ENCODE measurements at places on chromosomes 3 and 15.

DNA sequence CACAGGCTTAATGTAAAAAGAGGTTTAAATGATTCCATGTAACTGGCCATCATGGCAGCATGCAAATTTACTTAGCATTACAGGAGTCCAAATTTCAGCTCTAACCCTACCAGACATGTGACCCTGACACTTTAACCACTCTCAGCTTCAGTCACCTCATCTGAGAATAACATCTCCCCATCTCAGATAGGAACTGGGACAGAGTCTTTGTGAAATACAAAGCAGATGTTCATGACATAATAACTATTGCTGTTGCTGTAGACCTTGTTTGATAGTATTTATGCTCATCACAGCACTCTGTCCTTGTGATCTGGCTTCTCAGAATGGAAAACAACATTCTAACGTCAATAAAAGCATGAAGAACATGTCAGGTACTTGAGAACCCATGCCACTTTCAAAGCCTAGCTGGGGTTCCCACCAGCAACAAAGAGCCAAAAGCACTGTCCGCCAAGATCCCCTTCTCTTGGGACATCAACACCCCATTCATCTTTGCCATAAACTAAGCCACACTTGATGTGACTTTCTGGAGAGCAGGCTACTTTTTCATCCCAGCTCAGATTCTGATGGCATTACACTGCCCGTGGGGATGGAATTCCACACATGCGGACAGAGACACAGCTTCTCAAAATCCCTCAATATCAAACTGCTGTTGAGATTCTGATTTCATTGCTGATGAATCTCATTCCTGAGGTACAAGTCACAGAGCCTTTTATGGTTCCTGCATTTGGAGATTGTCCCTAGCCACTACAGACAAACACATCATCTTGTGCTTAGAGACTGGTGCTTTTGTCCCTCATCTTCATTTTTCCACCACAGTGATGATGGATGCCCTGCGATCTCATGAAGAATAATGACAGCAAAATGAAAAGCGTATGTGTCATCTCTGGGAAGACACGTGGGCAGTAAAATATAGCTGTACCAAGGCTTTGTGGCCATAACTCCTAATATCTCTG is 202.7 kb downstream of the TNIK start:
- no peak for DNase-seq

DNA sequence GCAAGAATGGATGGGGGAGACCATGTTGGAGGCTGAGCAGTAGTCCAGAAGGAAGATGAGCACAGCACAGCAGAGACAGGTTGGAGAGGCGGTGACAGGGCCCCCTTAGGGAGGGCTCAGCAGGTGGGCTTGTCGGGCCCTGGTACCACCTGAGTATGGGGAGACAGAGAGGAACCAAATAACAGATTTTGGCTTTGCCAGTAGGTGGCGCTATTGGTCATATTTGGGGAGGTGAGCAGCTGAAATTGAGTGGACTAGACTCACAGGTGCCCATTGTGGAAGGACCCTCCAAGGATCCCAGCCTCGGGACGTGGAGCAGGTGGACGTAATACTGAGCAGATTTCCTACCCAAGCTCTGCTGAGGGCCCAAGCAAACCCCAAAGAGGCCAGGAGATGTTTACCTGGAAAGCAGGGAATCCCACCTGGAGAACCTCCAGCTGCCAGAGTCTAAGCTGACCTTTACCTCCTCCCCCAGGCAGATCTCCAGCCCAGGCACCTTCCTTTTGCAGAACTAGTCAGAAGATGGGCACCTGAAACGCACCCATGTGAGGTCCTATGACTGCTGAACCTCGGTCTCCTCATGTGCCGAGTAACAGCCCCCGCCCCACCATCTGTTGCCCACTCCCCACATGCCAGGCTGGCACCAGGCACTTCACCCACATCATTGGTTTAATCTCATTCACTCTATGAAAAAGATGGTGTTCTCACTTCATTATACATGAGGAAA is 24.6 kb upstream of the CORO2B start:
- DNase-seq: peak; percentile 69

DNA sequence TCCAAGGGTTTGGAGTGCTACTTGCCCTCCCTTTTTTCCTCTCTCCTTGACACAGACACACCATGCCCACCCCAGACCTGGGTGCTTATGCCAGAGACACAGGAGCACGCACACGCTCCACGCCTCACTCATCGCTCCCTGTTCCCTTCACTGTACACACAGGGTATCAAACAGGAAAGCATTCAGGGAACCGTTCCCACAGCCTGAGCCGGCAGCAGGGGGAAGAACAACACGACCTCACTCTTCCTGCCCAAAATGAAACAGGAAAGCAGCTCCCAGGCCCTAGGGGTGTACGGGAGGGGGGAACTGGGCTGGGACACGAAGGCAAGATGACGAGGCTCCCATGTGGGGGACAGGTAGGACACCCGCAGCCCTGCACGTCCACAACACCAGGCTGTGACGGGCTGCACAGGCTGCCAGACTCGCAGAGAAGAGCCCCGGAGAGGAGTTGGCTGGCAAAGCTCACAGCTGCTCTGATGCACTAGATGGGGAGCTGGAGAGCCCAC is 11.2 kb downstream of the DLL4 start:
- no peak for DNase-seq

DNA sequence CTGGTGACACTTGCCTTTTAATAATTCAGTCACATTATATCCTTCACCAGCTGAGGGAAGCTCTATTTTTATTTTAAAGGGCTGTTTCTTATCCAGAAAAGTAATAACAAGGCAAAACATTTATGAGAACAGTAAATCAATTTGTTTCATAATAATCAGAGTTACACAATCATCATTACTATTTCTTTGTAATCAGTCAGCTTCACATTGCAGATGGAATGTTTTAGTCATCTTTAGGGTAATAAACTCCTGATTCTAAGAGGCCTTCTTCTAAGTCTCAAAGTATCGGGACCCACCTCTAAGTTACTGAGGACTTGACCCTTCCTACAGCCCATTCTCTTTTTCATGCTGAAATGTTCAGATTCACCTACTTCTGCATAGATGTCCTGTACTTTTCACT is 298.3 kb upstream of the TGFBR2 start:
- DNase-seq: no peak

DNA sequence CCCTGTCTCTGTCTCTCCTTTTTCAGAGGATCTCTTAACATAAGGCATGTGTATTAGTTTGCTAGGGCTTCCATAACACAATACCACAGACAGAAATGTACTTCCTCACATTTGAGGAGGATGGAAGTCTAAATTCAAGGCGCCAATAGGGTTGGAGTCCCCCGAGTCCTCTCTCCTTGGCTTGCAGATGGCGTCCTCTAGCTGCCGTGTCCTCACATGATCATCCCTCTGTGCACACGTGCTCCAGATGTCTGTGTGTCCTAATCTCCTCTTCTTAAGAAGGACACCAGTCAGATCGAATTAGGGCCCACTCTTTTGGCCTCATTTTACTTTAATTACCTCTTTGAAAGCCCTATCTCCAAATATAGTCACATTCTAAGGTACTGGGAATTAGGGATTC is 23.0 kb upstream of the BFSP2 start:
- no peak for DNase-seq

GRCh38 chr3:89449086-89449485 is 341.7 kb downstream of the EPHA3 start:
- DNase-seq: no peak

GRCh38 chr15:42549032-42549491 is 424 bp downstream of the HAUS2 start:
- DNase-seq: no peak

GRCh38 chr3:146590521-146590920 is 14.6 kb downstream of the PLSCR5 start:
- DNase-seq: no peak

DNA sequence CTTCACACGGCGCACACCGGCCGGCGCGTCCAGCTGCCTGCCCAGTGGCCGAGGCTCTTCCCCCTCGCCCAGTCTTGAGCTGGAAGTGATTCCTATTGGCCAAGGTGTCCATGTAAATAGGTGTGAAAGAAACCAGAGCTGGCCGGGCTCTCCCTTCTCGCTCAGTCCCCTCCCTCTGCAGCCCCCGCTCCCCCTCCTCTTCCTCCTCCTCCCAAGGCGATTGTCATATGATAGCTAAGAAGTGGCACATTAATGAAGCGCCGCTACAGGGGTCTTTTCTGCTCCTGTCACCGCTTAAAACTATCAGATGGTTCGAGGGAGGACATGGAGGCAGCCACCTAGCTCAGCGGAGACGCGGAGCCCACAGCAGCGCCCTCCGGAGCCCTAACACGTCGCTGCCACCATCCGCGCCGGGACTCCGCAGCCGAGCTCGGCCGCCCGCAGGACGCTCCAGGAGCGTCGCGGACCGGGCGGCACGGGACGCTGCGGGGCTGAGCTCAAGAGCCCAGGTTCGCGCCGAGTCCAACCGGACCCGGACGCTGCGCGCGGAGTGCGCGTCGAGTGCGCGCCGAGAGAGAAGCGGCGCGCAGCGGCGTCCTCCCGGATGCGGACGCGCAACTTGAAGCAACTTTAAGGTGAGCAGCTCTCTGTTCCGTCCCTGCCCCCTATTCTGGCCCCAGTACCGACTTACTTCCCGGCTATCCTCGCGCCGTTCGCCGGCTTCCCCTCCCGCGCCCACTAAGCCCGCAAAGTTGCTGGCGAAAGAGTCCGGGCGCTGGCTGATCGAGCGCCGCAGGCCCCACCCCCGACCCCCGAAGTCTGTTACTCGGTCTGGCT is at the start of gene FOXB1:
Gene FOXB1 (plus strand): TSS at position 303 of the 837 bp plus-strand sequence. CDS start 653 bp downstream, outside the sequence.
- no peak for DNase-seq

DNA sequence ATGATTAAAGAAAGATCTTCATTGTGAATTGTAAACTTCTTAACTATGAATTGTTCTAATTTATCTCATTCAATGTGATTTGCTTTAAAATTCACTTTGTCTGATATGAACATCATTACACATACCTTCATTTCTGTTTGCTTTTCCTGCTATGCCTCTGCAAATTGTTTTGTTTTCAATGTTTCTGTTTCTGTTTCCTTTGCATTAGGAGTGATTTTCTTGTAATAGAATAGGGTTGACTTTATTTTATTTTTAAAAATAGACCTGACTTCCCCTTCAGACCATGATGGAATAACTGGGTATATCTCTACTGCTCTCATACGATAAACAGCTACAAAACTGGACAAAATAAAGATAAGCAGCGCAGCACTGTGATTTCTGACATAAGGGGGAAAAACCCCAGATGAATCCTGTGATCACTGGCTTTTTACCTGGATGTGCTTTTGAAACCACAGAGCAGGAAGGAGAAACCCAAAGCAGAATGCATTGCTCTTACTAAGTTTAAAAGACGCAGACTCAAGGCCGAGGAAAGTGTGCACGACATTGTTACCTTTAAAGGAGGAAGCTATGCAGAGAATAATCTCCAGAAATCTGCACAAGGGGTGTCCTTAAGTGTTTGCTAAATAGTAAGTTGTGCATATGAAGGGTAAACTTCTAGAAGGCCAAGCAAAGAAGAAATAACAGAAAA is 420.2 kb downstream of the TBC1D5 start:
- DNase-seq: no peak

- no peak for DNase-seq
Measured at GRCh38 chr3:36762918-36763849, 1.2 kb downstream of the DCLK3 start.

- no peak for DNase-seq
Measured at GRCh38 chr15:61974759-61975158, 85.5 kb downstream of the VPS13C start.

DNA sequence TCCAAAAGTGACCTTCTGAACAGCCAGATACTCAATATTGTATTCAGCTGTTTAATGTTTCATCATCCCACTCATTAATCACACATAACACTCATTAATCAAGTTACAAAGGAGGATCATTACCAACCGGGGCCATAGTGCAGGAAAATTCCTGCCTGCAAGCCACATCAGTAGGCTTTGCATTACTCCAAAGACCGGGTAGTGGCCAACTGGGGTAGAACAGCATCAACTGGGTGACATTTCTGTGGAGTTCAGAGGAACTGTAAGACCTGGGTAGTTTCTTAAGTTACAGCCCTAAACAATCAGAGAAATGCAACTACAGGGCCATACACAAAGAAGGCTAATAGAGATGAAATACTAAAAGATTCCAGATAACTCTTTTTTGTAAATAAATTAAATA is 253.1 kb downstream of the WDR72 start:
- DNase-seq: no peak

GRCh38 chr3:99864289-99864688 is 46.6 kb downstream of the CMSS1 start:
- no peak for DNase-seq

GRCh38 chr15:81596159-81596865 is 222.3 kb upstream of the TMC3 start:
- no peak for DNase-seq

GRCh38 chr3:188232656-188233055 is 78.7 kb downstream of the LPP start:
- no peak for DNase-seq

GRCh38 chr3:43959498-43960447 is 269.0 kb downstream of the ABHD5 start:
- no peak for DNase-seq

GRCh38 chr15:92809880-92810361 is 90.2 kb upstream of the CHD2 start:
- DNase-seq: no peak

DNA sequence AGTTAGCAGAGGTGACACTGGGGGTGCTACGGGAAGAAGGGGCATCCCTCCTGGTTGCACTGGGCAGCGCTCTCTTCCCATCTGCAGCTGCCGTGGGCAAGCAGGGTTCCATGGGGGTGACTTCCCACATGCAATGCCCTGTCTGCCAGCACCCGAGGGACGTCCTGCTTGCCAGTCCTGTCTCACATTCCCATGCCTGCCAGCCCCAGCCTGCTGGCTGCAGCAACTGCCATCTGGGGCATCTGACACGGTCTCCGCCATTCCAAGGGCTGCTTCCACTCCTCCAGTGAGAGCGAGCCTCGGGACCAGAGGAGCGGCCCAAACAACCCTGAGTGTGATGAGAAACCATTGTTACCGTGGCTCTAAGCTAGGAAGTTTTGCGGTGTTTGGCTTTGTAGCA is 45.4 kb upstream of the RPL32 start:
- DNase-seq: no peak

- no peak for DNase-seq
Measured at GRCh38 chr15:66046751-66047150, 177.5 kb downstream of the RAB11A start.

- DNase-seq: no peak
Measured at GRCh38 chr3:10365791-10366190, 44.9 kb upstream of the SEC13 start.

- DNase-seq: no peak
Measured at GRCh38 chr3:142285083-142285517, 59.7 kb upstream of the GK5 start.

DNA sequence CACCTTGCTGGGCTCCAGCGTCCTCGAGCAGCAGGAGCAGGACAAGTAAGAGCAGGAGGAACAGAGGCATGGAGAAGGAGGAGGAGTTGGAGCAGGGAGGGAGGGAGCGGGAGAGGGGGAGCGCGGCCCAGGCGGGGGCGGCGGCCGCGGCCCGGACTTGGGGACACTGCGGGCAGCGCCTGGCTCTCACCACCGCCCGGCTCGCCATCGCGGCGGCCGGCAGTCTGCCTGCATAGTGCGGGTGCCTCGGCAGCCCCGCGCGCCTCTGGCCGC is 440 bp downstream of the DCBLD2 start:
- no peak for DNase-seq

- DNase-seq: no peak
Measured at GRCh38 chr3:173930251-173930650, 532.7 kb downstream of the NLGN1 start.

- DNase-seq: no peak
Measured at GRCh38 chr15:66836231-66837030, 134.4 kb downstream of the SMAD6 start.

- DNase-seq: no peak
Measured at GRCh38 chr3:179716811-179717210, 64.0 kb downstream of the USP13 start.

GRCh38 chr3:9638155-9638554 is 11.2 kb upstream of the MTMR14 start:
- DNase-seq: no peak

- peak; percentile 29 for DNase-seq
Measured at GRCh38 chr3:13853978-13854296, 25.9 kb downstream of the WNT7A start.

All from activated CD4-positive, alpha-beta T cell treated with anti-CD3 and anti-CD28 coated beads for 4 hours (primary cell).